Skeletal muscle tissue (tissue), 5 donors: ENCODE measurements at places on chromosomes 4 and X. TPM values are rescaled to one million over a fixed set of nuclear protein-coding genes. Genes with fewer than 3 reads are reported as not detected.

Gene GABRG1
- total RNA-seq = under 0.01 TPM

Gene NLRP2B
- total RNA-seq = not detected

Gene MAGEA12
- not detected for total RNA-seq

Gene CPEB2
- 5.7 TPM for total RNA-seq

Gene TEX11
- total RNA-seq = not detected

Gene DYNLT3
- total RNA-seq = 4.7 TPM

Gene ETDB
- total RNA-seq = not detected

Gene LRP2BP
- 4.7 TPM for total RNA-seq

Gene FOXR2
- not detected for total RNA-seq
